ENCODE measurements at places on chromosomes 12 and 14.

DNA sequence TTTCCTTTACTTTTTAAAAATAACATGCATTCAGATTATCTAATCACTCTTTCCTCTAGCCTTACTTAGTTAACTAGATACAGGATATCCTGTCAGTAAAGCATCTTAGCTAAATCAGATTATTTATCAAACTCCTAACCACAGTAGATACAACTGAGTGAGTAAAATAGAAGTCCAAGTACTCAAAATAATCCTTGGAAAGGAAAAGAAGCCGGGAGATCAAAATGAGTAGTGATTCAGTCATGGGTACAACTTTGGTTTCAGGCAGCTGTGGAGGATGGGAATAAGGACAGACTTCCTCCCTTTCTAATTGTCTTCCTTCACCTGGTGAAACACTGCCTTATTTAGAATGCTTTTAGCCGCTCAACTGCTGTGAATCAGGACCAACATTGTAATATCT lies 29.4 kb downstream of the GNG2 start:
- DNase-seq = no peak

DNA sequence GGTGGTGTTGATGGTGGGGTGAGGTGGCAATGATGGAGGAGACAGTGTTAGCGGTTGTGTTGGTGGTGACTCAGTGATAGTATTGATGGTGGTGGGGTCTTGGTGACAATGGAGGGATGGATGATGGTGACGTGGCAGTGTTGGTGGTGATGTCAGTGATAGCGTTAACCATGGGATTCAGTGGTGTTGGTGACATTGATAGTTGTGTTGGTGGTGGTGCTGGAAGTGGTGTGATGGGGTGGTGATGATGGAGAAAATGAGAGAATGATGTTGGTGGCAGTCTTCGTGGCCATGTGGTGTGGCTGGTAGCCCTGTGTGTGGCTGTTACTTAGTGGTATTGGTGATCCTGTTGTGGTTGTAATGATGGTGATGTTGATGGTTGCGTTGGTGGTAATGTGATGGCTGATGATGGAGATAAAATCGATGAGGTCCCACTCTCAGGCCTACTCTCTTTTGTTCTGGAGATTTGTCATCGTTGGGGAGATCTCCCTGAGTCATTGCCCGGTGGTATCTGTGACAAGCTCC lies 2.6 kb downstream of the DTX1 start:
- no peak for DNase-seq

DNA sequence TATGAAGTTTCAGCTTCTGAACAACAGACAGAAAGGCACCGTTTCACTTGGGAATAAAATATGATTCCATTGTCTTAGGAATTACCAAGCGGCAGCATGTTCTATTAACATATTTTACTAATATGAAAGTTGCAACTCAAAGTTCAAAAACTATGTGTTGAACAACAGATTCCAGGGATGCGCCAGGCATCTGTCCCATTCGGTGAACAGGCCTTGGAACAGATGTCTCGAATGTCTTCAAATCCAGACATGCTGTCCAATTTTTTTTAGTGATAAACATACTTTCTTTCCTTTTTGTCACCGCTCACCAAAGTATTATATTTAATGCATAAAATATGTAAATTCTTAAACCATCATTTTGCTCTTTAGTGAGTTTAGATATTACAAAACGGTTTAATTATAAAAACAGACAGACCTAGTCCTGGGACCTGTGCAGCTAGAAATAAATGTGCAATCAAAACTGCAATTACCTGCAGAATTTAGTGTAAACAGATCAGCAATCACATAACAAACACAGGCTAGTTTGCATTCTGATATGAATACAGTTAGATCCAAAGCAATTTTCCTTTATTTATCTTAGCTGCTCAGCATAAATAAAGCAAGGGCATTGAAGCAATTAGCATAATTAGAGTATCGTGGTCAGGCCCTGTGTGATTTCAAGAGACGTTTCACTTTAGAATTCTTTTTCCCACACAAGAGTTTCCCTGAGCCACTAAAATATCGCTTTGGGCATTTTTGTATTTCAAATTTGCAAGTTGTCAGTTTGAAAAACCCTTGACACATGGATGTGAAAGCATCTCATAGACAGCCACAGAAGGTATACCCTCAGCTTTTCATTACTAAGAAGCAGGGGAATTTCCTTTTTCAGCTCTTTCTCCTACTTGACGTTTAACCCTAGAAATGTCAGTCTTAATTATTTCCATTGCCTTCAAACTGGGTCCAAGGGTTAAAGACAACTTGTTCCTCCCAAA lies 420.8 kb downstream of the EGLN3 start:
- no peak for DNase-seq

DNA sequence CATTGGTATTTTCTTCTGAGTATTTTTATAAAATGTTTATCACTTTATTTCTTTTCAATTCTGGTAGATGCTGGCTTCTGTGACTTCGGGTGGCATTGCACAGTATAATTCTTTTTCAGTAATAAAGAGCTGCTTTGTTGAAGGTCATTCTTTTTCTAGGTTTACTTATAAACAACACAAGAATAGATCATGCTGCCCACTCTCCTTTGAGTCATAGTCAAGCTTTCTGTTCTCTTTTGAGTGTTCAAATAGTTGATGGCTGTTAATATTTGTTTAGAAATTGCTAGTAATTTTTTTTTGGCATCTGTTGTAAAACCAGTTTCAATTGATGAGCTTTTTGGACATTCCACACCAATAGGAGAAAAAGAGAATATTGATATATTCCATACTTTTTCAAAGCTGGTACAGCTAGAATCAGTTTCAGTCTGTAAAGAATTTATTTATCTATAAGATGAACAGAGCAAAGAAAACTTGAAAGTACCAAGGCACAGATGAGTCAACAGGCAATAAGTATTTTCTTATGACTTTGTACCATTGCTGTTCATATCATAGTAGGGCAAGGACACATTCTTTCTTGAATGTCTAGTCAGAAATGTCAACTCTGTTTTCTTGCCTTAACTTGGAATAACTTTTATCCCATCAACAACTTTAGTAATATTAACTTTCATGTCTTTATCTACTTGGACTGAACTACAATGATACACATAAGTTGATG lies 513.0 kb upstream of the SEL1L start:
- DNase-seq = no peak

- no peak for DNase-seq
These were observed 16.8 kb downstream of the FLVCR2 start for GRCh38 chr14:75595226-75595625.

DNA sequence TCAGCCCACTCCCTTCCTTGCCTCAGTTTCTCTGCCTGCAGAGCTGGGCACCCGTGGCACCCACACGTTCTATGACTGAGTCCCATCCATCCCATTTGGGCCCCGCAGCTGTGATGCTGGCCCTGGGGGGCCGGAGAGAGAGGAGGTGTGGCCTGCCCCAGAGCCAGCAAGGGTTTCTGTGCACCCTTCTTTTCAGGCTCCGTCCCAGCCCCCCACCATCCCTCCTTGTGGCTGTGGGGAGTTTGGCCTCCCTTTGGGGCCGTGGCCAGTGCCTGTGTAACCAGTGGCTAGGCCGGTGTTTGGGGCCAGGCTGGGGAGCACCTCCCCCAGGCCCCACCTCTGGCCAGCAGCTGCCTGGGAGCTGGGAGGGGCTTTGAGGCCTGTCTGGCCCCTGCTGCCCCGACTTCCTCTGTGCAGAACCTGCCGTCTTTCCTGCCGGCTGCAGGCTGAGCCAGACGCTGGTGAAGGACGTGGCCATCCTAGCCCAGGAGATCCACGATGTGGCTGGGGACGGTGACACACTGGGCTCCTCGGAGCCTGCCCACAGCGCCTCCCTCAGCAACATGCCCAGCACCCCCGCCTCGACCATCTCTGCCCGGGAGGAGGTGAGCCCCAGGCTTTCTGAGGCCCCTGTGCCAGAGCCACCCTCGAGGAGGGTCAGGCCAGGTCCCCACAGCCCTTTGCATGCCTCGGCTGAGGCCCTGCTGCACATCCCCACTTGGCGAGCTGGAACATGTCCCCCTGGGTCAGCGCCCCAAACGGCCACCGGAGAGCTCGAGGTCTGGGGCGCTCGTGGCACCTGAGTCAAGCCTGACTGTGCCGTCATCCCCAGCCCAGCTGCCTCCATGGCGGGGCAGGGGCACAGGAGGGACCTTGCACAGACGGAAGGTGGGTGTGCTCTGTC lies 27.7 kb downstream of the CEP170B start:
- no peak for DNase-seq

GRCh38 chr12:75947156-75947723 lies 84.3 kb downstream of the PHLDA1 start:
- DNase-seq = no peak

DNA sequence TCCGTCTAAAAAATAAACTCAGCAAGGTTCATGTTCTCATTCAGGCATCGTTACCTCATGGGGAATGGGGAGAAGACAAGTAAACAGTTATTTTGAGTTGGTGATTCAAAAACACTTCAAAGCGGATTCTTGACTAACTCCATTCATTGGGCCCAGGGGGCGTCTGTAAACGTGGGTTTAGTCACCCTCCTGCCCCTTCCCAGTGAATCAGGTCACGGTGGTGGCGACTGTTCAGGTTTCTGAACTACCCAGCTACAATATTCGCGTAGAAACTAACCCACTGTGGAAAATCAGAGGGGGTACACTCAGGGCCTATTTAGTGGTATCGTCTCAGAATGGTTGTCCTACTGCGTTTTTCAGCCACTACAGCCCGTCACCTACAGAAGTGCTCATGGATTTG lies 15.2 kb downstream of the OR6S1 start:
- no peak for DNase-seq

DNA sequence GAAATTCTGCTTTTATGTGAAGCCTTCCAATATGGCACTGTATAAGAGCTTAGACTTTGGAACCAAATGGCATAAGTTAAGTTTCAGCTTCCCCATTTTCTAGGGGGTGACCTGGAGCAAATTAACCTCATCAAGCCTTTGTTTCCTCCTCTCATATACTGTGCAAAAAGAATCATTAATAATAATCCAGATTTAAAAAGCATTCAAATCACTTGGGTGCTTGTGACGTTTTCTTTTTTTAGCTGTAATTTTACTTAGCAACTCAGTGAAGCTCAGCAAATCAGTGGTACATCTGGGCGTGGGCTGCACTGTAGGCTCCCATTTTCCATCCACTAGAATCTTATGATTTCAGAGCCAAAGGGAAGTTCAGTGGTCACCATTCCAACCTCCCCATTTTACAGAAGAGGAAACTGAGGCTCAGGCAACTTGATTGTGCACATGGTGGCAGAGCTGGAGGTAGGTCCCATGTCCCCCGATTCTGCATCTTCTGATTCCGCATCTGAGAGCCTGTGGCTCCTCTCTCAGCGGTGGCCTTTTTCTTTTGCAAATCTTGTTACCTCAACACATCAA lies 131.2 kb downstream of the SNAPC1 start:
- DNase-seq = no peak

DNA sequence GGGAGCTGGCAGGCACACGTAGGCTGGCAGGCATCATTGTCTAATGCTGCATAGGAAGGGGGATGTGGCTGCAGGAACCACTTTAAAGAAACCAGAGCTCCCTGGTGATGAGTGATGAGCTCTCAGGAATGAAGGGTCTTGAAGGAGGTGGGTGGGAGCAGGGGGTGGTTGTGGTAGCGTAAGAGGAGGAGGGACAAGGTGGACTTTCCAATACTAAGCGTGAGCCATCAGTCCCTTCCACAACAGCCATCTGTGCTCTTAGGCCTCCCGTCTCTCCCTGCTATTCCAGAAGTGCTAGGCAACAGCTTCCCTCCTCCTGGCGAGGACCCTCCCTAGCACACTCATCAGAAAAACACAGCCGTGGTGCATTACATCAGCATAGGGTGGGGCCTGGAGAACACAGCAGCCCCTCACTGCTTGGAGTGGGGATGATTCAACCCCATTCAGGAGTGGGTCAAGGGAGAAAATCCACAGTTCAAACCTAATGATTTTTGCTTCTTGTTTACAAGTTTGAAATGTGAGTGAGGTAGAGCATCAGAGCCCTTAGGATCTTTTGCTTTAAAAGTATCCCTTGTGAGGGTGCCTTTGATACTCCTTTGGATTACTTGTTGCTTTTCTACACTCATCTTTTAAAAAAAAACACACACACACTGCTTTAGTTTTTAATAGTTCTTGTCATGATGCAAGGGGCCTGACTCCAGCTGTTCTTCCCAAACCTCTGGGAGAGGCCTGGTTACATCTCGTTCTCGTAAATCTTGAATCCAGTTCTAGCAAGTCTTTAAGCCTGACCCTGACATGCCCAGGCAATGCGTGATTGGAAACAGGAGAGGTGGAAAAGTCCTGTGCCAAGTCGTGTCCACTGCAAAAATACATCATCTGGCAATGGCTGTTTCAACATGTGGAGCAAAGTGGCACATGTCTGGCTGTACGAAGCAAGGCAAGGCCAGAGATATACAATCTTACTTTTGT lies 356.4 kb upstream of the DDHD1 start:
- no peak for DNase-seq

- no peak for DNase-seq
These were observed 36.8 kb downstream of the NIN start for GRCh38 chr14:50794068-50794645.

GRCh38 chr14:96363751-96364336 lies 518 bp downstream of the GSKIP start:
- no peak for DNase-seq

- DNase-seq = no peak
These were observed 5.3 kb downstream of the SERPINA3 start for GRCh38 chr14:94617366-94617941.

DNA sequence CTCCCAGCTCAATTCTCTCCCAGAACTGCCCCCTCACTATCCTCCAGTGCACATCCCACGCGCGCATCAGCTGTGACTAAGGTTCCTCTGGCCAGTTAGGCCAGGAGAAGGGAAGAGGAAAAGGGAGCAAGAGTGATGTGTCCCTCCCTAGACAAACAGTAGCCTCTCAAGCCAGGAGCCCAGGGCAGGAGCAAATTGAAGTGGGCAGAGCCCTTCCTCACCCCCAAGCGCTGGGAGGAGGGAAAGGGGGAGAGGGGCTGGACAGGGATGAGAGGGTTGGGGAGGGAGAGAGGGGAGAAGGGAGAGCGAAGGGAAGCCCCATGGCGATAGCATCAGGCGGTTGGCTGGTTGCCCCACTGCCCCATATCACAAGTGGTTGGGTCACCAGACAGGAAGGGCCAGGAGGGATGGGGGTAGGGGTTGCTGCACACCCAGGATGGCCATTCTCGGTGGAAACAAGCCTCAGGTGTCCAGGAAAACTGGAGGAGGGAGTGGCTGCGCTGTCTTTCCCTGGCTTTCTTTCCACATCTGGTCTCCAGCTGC lies 1.1 kb downstream of the CD63 start:
- DNase-seq = no peak

DNA sequence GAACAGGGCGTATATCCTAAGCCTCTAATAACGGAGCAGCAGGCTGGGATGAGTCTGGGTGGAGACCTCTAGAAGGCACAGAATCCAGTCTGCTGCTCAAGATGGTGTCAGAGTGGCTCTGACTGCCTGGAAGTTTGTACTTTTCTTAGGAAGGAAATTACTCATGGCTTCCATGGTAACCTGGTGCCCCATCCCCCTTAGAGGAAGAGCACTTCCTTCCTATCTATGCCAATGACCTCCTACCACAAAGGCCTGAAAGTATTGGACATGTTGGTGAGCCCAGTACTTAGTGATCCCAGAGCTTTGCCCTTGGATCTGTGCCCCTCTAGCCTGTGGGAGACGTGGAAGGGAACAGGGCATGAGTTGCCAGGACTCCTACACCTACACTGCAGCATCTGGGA lies 1.5 kb downstream of the BATF start:
- no peak for DNase-seq

- DNase-seq = no peak
These were observed 136.6 kb downstream of the C12orf75 start for GRCh38 chr12:105466901-105467598.

GRCh38 chr12:52203079-52203921 lies 11.5 kb upstream of the KRT80 start:
- no peak for DNase-seq
